ENCODE measurements at places on chromosomes 3 and 15. TPM values are rescaled to one million over a fixed set of nuclear protein-coding genes. Genes with fewer than 3 reads are reported as not detected.

The SLC35G2 gene
- 21.9 TPM for total RNA-seq

The SLC22A13 gene
- total RNA-seq: not detected

The TLR9 gene
- total RNA-seq: not detected

The MKRN3 gene
- 2.0 TPM for total RNA-seq

The STAB1 gene
- 0.07 TPM for total RNA-seq

The MORC1 gene
- total RNA-seq: not detected

The CADM2 gene
- 0.05 TPM for total RNA-seq

The RPP25 gene
- 28.2 TPM for total RNA-seq

The PRR20G gene
- 2.8 TPM for total RNA-seq

The LPCAT4 gene
- total RNA-seq: 62.2 TPM

The DNAJC13 gene
- total RNA-seq: 13.0 TPM

The TM4SF1 gene
- total RNA-seq: 1,031 TPM

The MAP1A gene
- 0.63 TPM for total RNA-seq

The ZNF80 gene
- not detected for total RNA-seq

The TAGLN3 gene
- 0.05 TPM for total RNA-seq

The MYL3 gene
- 0.07 TPM for total RNA-seq

The KNG1 gene
- total RNA-seq: not detected

The PAQR5 gene
- total RNA-seq: 93.4 TPM

The SCG5 gene
- total RNA-seq: 1.9 TPM

The C3orf20 gene
- not detected for total RNA-seq

The MAP2K1 gene
- 86.6 TPM for total RNA-seq

The LNP1 gene
- 0.80 TPM for total RNA-seq

The PRRT3 gene
- total RNA-seq: 1.8 TPM

The ESYT3 gene
- 0.37 TPM for total RNA-seq

The ACKR4 gene
- not detected for total RNA-seq

The KBTBD8 gene
- total RNA-seq: 0.44 TPM

The PPM1L gene
- 0.46 TPM for total RNA-seq

The ZPLD1 gene
- not detected for total RNA-seq

The PLA2G4D gene
- total RNA-seq: not detected

The PP2D1 gene
- total RNA-seq: not detected

The GOLGA8R gene
- 0.19 TPM for total RNA-seq

The KY gene
- total RNA-seq: 0.09 TPM

The PCSK6 gene
- total RNA-seq: 12.4 TPM

The PSTPIP1 gene
- not detected for total RNA-seq

The ZKSCAN7 gene
- not detected for total RNA-seq

The GOLGA6D gene
- not detected for total RNA-seq

The TMCO5A gene
- not detected for total RNA-seq

The GOLGA8H gene
- total RNA-seq: 2.4 TPM

The GOLGA8N gene
- 1.2 TPM for total RNA-seq

The ADAMTS9 gene
- 0.63 TPM for total RNA-seq

The GNAT1 gene
- total RNA-seq: 0.25 TPM

The GCHFR gene
- total RNA-seq: 7.3 TPM

The CAND2 gene
- total RNA-seq: 0.37 TPM

The SLITRK3 gene
- not detected for total RNA-seq

The GADL1 gene
- not detected for total RNA-seq

The NCKIPSD gene
- total RNA-seq: 13.5 TPM

The SNX22 gene
- 1.2 TPM for total RNA-seq

The SNTN gene
- not detected for total RNA-seq

The BNC1 gene
- total RNA-seq: 0.65 TPM

The CSPG5 gene
- 0.89 TPM for total RNA-seq

The CDC25A gene
- total RNA-seq: 8.9 TPM

The GATA2 gene
- 4.0 TPM for total RNA-seq

The TPM1 gene
- total RNA-seq: 382 TPM

The POLQ gene
- 5.8 TPM for total RNA-seq

The KCNH8 gene
- total RNA-seq: not detected

The LRRC58 gene
- 13.7 TPM for total RNA-seq
